Retina (tissue), 1 donor: ENCODE measurements at places on chromosomes 11 and 22.

DNA sequence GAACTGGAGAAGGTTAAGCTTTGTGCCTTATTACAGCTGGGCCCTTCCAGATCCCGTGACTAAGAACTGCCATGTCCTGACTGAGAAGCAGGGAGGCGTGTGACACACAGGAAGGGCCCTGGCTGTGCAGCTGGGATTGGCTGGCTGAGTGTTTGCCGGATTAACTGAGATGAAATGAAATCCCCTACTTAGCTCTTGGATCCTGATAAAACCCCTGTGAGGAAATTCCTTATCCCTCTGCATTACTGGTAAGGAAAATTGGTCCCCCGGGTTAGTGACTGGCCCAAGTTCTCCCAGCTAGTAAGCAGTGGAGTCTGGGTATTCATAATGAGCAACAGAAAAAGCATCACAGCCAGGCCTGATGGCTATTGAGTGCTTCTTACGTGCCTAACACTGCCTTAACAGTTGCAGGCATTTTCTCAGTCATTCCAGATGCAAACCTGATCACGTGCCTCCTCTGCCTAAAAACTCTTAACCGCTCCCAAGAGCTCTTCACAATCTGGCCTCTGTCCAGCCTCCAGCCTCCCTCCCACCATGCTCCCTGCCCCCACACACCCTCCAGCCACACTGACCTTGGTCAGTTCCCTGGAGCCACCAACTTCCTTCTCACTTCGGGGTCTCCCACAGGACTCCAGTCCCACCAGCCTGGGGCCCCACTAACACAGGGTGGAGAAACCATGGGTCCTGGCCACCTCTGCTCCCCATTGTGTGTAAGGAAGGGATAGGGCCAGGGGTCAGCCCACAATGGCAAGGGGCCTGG, 37.8 kb downstream of the ARRB1 start:
- no peak for DNase-seq

GRCh38 chr11:89498845-89499448, 7.8 kb upstream of the NOX4 start:
- DNase-seq = no peak

DNA sequence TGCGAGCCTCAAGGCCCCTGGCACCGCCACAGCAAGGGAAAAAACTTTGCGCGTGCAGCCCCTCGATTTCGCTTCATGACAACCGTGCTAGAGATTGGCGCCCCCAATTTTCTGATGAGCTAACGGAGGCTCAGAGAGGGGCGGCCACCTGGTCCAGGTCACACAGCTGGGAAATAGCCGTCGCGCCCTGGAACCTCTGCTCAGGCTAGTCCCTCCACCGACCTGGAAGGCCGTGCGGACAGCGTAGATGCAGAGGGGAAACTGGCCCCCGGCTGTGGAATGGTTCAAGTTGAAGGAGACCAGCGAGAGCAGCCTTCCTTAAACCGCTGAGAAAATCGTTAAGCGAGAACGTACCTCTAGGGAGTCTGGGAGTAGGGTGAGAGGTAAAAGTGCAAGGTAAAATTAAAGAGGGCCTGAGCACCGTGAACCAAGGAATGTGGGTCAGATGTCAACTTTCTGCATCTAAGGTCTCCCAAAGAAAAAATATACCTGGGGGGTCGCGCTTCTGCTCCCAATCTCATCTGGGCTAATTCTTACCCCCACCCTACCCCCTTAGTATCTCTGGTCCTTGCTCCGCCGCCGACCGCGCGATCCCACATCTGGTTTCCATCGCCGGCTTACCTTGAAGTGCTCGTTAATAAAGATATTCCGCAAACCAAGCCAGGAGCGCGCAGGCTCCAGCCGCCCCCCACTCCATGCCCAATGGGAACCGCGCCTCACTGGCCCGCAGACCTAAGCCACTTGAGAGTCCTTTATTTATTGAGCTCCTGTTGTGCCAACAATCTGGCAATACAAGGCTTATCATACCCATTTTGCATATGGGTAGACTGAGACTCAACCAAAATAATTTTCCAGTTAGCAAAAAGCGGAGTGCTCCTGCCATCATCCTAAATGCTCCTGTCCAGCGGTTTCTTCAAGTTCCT, 1.7 kb upstream of the ALX4 start:
- no peak for DNase-seq

- peak; percentile 30 for DNase-seq
These were observed 19.9 kb downstream of the HPS4 start for GRCh38 chr22:26463688-26464087.

DNA sequence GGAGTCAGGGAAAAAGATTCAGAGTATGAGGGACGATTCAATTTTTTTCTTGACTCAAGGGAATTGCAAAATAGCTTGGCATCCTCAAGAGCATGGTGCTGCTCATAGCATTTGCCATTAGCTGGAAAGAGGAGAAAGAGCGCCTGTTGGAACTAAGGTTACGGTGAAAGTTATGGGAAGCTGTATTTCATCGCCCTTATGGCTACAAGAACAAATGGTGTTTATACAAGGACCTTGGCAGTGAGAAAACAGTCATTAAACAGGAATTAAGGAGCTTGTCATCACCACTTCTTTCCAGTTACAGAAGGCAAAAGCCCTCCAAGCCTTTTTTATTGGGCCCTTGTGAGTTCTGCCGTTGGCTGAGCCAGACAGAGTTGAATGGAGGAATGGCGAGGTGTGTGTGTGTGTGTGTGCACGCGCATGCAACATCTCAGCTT, 74.2 kb downstream of the ALX4 start:
- no peak for DNase-seq

DNA sequence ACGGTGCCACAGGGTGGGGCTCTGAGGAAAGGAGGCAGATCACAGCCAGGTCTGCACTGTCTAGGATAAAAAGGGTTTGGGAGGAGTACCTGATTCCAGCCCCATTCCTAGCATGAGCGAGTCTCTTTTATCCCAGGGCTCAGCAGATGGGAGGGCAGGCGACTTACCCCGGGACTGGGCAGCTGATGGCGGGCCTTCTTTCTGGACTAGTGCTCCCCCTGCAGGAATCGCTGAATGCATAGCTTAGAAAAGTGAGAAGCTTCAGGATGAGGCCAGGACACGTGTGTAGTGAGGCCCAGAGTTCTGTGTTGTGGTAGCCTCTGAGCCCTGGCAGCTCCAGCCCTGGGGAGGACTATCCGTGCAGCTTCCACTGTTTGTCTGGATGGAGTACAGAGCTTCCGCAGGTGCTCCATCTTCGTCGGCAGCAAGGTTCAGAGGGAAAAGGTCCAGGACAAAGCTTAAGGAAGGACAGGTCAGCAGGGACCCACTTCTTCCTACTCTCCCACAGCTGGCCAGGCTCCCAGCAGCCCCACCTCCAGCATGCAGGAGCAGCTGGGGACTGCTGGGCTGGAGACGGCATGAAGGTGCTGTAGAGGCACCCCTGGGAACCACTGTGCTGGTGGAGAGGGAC, 30.4 kb downstream of the COMMD9 start:
- peak; percentile 59 for DNase-seq

DNA sequence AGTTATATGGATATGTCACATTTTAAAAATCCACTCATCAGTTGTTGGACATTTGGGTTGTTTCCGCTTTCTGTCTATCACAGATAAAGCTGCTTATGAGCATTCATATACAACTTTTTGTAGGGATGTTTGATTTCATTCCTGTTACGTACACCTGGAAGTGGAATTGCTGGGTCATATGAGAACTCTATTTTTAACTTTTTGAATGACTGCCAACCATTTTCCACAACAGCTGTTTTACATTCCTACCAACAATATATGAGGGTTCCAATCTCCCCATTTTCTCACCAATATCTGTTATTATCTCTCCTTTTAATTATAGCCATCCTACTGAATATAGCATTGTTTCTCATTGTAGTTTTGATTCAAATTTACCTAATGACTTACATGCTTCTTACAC, 172.0 kb downstream of the UVRAG start:
- no peak for DNase-seq

- DNase-seq = no peak
These were observed 5.2 kb upstream of the C22orf42 start for GRCh38 chr22:32164075-32164860.

- no peak for DNase-seq
These were observed 10.8 kb upstream of the WEE1 start for GRCh38 chr11:9562716-9563115.

GRCh38 chr22:20388200-20388599, 5.8 kb upstream of the ZNF74 start:
- DNase-seq = no peak

GRCh38 chr22:26483043-26483438, 542 bp downstream of the HPS4 start:
- no peak for DNase-seq

DNA sequence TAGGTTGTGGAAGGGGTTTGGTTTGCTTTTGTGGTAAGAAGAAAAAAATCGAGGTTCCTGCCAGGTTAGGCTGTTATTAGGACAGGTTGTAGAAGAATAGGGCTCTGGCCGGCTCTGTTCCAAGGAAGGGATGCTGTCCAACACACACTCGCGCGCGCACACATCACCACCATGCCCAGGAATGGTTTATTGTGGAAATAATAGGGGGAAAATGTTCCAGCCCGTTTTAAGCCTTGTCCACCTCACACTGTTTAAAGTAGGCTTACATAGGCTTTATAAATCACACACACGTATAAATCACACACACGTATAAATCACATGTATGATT, 1.2 kb upstream of the ARHGAP20 start:
- no peak for DNase-seq

DNA sequence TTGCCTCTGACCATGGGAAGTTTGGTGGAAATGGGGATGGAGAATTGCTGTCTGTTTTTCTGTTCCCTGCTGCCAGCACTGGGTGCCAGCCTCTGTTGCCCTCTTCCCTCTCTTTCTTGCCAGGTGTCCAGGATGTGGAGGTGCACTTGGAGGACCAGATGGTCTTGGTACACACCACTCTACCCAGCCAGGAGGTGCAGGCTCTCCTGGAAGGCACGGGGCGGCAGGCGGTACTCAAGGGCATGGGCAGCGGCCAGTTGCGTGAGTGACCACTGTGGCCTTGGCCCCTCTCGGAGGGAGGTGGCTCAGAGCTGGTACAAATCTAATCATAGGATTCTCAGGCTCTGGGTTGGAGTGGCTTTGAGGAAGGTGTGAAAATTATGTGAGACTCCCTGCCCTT, 6.0 kb downstream of the CCS start:
- no peak for DNase-seq

DNA sequence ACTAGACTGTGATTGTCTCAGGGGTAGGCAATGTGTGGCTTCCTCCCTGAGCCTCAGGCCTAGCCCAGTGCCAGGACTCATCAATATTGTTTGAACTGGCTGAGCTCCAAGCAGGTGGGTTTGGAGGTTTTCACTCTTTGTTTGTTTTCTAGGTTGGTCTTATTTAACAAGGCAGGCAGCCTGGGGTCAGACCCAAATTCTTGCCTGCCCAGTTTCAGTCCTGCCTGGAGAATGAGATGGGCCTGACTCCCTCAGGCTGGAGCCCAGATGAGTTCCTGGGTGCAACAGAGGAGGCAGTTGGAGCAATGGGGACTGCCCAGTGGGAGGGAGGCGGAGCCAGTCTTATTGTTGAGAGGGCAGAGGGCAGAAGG, 28.3 kb upstream of the TP53I11 start:
- DNase-seq = no peak

DNA sequence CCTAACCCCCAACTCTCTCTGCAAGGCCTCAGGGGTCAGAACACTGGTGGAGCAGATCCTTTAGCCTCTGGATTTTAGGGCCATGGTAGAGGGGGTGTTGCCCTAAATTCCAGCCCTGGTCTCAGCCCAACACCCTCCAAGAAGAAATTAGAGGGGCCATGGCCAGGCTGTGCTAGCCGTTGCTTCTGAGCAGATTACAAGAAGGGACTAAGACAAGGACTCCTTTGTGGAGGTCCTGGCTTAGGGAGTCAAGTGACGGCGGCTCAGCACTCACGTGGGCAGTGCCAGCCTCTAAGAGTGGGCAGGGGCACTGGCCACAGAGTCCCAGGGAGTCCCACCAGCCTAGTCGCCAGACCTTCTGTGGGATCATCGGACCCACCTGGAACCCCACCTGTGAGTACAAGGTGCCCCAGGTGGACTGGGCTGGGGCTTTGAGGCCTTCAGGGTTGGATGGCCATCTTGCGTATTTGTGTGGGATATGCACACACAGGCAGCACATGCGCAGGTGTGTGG, at the start of gene BEST1:
TSS of gene BEST1 (plus strand) at position 317 of the 513 bp plus-strand sequence. CDS start 1,456 bp downstream, outside the sequence.
- no peak for DNase-seq

DNA sequence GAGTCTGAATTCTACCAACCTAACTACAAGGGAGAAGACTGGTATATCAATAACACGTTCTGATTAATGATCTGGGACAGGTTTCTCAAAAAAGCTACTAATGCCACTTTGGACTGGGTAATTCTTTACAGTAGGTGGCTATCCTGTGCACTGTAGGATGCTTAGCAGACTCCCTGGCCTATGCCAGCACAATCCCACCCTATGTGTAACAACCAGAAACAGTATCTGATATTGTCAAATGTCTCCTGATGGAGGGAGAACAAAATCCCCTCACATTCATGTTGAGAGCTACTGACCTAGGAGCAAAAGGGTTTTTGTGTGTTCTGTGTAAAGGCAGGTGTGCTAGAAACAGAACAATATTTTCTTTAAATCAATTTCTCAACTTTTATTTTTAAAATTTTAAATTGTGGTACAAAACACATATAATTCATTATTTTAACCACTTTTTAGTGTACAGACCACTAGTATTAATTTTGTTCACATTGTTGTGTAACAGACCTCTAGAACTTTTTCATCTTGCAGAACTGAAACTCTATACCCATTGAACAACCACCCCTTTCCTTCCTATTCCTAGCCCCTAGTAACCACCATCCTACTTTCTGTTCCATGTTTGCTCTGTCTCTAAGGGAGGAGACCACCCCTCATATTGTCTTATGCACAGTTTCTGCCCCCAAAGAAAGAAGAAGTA, 2.1 kb upstream of the MS4A6A start:
- no peak for DNase-seq

DNA sequence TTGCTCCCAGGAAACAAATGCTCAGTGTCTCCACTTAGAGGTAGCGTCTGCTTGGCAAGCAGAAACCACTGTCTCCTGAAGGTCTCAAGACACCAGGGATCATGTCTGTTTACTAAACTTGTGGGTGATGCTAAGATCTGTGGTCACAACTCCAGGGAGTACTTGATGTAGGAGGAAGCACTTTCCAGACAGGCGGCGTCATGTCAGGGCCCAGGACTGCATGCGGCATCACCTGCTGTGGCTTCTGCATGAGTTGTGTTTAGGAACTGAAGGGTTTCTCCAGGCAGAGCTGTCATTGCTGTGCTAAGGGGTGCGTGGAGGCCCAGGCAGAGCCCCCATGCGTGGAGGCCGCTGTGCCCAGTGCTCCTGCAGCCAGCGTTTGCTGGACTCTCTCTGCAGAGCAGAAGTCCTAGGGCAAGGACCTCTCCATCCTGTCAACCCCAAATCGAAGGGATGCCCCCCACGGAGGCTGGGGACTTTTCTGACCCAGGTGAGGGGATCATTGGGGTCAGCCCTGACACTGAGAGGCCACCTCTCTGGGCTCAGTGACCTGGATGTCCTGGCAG, 8.1 kb upstream of the PANX2 start:
- DNase-seq = no peak

GRCh38 chr22:42928969-42929837, 72.1 kb upstream of the ARFGAP3 start:
- DNase-seq = no peak

GRCh38 chr11:122330279-122330965, 214.4 kb upstream of the BLID start:
- no peak for DNase-seq
